ENCODE measurements at places on chromosomes 3 and 15.

GRCh38 chr3:152539191-152539764, 270.5 kb downstream of the MBNL1 start:
- no peak for DNase-seq

DNA sequence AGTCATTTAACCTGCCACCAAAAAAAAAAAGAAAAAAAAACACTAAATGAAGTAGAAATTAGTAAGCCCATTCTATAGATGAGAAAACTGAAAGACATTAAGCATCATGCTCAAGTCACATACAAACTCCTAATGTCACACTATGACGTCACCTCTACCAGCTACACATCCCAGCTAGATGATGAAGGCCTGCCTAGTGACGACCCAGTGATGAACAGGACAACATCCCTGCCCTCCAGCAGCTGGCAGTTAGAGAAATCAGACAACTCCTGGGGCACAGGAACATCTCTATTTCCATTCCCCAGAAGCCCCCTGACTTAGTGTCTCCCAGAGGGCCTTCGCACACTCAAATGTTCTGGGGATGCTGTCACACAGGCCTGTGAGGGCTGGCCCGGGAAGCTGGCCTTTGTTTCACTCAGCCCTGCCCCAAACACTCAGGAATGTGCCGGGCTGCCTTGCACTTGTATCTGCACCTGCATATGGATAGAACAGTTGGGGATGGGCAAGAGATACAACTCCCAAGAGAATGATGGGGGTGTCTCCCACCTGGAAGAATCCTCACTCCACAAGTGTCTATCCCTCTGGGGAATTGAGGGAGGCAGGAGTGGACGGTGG, 7.0 kb upstream of the HAPLN3 start:
- DNase-seq, result no peak

- DNase-seq, result peak; percentile 16
Observed at GRCh38 chr15:64092864-64093626, 593 bp downstream of the CIAO2A start.

- no peak for DNase-seq
Observed at GRCh38 chr3:158731938-158732855, at the start of gene RARRES1. RARRES1 (minus strand) TSS chr3:158732457; CDS start chr3:158732415, 42 bp downstream.

DNA sequence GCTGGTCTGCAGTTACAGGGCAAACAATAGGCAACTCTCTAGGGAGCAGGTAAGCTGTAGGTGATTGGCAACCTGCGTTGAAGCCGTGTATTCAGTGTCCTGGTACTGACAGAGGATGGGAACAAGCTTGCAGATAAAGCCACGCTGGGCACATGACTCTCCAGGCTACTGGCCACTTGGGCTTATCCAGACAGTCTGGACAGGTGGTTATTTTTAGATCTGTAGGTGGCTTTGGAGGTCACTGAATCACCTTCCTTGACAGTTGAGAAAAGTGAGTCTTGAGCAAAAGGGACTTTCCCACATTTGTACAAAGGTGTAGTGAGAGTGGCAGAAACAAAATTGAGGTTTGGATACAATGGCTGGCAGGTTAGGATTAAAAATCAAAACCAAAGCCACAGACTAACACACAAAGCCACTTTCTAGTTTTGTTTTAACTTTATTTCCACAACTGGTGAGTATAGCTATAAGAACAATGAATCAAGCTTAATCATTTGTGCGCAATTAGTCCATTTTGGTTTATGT, 22.3 kb upstream of the IL1RAP start:
- no peak for DNase-seq

GRCh38 chr15:99550077-99550476, 15.7 kb upstream of the MEF2A start:
- DNase-seq, result no peak

- no peak for DNase-seq
Observed at GRCh38 chr15:60355148-60355857, 42.5 kb downstream of the ANXA2 start.

GRCh38 chr15:55823191-55823670, 80.3 kb upstream of the PRTG start:
- no peak for DNase-seq

DNA sequence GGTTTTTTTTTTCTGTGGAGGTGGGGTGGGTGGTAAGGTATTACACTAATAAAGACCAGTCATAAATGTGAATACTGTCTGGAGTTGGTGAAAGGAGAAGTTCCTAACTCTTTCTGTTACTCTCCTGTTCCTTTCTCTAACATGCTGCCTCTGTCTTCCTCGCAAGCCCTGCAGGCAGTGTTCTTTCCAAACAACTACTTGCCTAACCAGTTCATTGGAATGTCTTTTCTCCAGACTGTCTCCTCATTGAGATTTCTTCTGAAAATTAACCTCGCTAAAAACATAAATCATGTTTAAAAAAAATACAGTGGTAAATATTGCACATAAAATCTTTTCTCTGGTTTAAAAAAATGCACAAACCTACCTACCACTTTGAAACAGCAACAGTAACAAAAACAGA, 135.2 kb downstream of the TP63 start:
- DNase-seq, result no peak

DNA sequence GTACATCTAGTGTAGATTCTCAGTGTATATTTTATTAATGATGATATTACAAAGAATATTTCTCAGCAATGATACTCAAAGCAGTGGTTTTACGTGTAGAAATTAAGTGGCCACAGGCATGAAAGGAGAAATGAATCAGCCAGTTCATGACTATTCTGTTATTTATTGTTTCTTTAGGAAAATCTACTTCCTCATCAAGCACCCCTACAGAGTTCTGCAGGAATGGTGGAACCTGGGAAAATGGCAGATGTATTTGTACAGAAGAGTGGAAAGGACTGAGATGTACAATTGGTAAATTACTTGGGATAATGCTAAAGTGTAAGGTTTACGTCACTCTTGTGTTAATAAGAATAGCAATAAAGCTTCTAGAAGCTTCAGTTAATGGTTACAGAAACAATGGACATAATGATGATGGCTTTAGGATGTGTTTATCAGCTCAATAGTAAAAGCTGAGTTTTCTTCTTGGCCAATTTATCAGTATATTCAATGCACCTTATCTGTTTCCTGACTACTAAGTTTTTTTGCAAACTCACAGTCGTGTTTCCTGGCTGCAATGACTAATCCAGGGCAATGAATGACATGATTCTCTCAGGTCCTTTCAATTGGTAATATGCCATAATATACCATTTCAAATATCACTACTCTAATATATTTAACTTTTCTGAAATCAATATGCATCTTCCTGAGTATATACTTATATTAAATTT, 20.2 kb downstream of the ADGRG7 start:
- DNase-seq, result no peak

- DNase-seq, result no peak
Observed at GRCh38 chr3:8519156-8519555, 17.5 kb downstream of the LMCD1 start.

DNA sequence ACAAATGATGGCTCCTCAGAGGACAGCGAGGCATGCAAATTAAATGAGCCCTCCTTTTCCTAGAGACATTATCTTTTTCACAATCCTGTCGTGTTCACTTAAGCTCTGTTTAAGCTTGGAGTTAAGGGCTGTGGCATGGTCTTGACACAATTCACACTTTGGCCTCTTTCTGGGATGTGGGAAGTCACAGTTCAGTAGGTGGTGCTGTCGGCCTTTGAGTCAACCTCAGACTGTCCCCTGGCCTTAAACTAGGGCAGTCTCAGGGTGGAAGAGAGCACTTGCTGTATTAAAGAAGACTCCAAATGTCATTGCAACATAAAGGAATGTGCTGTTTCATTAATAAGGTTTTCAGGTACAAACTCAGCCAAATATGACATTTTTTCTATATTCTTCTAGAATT, 351.0 kb downstream of the MCTP2 start:
- DNase-seq, result no peak

- DNase-seq, result no peak
Observed at GRCh38 chr3:133159498-133160475, 121.6 kb downstream of the TMEM108 start.

DNA sequence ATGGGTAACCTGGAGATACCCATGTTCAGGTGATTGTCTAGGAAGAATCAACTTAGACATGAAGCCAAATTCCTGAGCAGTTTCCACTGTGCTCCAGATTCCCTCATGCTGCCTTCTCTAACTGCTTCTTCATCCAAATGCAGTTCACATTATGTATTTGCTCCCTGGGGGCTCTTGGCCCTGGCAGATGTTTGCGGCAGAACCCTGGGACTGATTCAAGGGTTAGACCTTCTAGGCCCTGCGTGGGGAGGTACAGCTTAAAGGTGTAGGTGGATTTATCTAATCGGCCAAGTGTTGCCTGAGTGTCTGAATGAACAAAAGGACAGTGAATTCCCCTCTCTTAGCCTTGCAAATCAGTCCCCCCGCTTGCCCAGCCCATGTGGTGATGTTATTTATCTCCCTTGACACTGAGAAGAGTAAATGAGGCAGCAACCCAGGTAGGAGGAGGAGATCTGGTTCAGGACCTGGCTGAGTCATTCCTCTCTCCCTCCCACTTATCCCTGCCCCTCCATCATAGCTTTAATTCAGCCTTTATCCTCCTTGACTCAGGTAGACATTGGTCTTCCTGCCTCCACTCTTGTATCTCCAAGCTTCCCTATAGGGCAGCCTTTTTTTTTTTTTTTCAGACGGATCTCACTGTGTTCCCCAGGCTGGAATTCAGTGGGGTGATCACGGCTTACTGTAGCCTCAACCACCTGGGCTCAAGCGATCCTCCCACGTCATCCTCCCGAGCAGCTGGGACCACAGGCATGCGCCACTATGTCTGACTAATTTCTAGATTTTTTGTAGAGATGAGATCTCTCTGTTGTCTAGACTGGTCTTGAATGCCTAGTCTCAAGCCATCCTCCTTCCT, 54.8 kb downstream of the MAGEF1 start:
- DNase-seq, result no peak

GRCh38 chr3:79018671-79019136, 749.1 kb downstream of the ROBO1 start:
- DNase-seq, result peak; percentile 1

DNA sequence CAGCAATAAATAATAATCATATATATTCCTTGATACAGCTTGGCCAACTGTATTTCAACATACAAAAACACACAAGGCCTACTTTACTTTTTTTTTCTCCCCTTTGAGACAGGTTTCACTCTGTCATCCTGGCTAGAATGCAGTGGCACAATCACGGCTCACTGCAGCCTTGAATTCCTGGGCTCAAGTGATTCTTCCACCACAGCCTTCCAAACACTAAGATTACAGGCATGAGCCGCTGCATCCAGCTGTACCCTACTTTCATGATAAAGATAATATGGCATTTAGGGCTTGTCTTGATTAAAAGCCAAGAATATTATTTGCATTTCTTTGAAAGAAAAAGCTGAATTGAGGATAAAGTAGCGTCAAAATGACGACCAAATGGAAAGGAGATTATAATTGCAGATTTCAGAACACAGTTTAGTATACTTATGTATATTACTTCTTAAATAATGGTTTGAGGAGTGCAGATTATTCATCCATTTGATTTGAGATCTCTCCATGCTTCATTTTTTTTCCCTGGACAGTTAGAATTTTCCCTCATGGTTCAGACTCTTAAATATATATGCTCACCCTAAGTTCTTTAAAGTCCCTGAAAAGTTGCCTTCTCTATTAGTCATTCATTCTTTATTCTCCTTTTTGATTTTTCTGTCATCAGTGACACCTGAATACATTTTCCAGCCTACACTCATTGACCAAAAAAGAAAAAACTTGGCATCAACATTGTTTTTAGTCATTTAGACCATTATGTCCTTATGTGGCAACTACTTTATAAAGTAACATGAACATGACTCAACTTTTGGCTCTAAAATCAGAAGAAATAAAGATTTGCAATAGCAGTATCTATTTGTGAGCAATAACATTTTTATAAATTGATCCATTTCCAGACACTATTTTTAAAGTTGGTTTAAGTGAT, 48.5 kb upstream of the MLF1 start:
- no peak for DNase-seq

- DNase-seq, result no peak
Observed at GRCh38 chr15:49361370-49361769, 61.7 kb upstream of the FGF7 start.

DNA sequence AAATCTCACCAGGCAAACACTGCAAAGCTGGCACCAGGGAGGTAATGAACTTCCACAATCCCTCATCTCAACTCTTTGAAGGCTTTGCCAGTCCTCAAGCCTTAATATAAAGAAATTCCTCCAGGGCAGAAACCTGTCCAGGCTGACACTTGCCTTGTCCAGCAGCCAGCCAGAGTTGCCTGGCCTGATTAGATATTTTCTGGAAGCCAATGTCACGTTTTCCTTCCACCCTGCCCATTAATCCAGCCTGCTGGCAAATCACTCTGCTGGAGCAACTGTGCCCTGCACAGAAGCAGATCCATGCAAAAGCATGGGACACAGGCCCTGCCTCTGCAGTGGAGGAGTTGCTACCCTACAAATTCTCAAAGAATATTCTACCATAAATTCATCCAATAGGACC, 56.5 kb downstream of the HEG1 start:
- no peak for DNase-seq

DNA sequence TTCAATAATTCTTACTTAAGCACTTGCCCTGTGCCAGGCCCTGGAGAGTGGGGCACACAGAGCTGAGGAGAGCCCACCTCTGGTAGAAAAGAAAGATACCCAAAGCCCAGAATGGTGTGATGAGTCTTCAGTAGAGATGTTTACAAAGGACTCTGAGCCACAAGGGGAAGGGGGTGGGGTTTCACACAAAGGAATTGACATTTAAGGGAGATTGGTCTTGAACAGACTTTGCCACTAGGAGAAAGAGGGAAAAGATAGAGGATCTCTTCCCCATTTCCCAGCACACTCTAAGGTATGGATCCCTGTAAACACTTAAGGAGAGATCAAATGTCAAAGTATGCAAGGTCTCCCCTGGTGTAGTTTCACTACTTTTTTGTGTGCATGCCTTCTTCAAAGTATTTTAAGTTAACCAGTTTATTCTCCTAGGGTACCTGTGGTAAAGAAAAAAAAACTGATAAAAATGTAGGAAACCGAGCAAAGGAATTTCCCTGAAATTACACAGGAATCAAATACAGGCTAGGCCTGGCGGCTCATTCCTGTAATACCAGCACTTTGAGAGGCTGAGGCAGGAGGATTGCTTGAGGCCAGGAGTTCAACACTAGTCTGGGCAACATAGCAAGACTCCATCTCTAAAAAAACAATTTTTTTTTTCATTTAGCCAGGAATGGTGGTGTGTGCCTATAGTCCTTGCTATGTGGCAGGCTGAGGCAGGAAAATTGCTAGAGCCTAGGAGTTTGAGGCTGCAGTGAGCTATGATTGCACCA, 117.6 kb upstream of the SKOR1 start:
- DNase-seq, result no peak

DNA sequence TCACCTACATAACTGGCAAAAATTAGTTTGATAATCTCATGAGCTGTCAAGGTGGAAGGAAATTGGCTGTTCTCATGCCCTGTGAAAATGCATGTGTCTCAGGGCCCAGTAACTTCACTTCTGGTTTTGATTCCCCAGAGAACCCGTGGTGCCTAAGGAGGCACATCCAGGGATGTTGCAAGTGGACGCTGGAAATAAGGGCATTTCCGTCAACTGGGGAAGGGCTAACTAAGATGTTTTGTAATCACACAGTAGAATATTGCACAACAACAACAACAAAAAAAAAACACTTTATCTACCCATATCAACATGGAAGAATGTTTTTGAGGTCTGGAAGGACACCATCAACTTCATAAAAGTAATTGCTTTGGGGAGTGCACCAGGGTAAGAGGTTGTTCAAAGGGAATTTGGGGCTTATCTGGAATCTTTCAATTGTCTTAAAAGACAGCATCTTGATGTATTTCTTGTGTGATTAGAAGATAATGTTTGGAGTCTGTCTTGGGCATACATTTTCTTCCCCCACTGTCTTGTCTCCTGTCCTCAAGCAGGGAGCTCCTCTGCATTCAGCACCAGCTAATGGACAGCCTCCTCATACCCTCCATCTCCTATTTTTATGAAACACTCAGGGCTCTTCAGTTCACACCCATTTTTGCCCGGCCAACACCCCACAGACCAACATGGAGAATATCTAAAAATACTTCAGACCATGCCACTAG, 37.2 kb upstream of the PRR20G start:
- no peak for DNase-seq
